ENCODE measurements at places on chromosomes 16 and 17. TPM values are rescaled to one million over a fixed set of nuclear protein-coding genes. Genes with fewer than 3 reads are reported as not detected.

The CD79B gene
- total RNA-seq = 0.43 TPM

The TAOK1 gene
- 49.6 TPM for total RNA-seq

The ALDH3A1 gene
- 0.28 TPM for total RNA-seq

The OTOP3 gene
- total RNA-seq = not detected

The ASGR1 gene
- 0.37 TPM for total RNA-seq

The CBLN1 gene
- not detected for total RNA-seq

The SEZ6L2 gene
- 7.0 TPM for total RNA-seq

The KRT36 gene
- total RNA-seq = not detected
